ENCODE measurements at places on chromosomes 6 and 20.

DNA sequence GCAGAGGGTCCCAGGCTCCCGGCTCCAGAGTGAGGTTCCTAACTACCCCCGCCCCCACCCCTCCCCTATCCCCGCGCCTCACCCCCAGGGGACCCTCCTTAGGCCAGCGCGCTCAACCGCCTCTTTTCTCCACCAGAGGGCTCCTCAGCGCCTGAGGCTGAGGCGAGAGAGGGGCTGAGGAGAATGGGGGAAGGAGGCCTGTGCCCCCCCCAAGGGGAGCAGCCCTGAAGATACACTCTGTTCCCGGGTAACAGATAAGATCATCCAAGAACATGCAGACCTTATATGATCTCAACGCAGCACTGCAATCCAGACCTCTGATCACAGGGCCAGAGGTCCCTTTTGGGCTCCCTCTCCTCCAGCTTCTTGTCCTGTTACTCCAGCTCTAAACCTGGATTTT lies 43.3 kb upstream of the MRPS10 start:
- DNase-seq, result peak; percentile 29

DNA sequence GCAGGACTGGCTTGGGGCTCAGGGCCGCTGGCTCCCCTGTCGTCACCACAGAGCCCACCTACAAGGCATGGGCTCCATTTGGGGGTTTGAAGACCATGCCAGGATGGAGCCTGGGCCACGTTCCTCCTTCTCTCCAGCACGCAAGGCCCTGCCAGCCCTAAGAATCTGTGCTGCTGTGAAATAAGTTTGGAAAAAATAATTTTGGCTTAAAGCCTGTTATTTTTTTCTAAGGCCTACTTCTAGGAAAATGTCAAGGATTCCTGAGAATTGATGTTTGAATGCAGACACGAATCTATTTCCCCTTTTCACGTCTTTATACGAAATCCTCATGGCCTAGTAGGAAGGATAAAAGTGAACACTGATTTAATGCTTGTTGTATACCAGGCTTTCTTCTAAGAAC lies 107.5 kb downstream of the LRFN2 start:
- no peak for DNase-seq

GRCh38 chr6:114648847-114649246 lies 306.0 kb upstream of the HS3ST5 start:
- DNase-seq, result no peak

DNA sequence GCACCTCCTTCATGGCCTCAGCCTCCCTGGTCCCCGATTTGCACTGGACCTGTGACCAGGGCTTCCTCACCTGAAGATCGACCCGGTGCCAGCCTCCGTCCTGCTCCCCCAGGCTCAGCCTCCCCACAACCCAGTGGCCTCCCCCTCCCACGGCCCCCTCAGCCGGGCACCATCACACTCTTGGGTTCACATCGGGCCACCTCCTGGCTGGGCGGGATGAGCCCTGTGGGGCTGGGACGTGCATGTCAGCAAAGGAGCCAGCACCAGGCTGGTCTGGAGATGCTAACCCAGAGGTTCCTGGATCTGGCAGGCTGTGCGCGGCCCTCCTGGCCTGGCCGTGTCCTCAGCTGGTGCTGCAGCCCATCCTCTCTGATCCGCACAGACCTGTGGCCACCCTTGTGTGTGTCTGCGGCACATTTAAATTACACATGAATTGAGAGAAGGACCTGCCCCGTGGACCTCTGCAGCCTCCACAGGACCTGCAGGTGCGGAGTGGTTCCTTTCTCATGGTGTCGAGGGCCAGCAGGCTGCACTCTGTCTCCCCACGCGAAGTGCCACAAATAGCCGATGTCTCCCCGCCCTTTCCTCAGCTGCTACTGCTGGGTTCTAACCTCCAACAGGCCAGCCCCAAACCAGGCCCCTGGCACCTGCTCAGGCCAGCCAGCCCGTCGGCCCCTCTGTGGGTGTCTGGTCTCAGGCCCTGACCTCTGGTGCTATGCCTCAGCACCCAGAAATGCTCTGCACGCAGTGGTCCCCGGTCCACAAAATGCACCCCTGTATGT lies 237.5 kb downstream of the ERMARD start:
- no peak for DNase-seq

- no peak for DNase-seq
Measured at GRCh38 chr6:131368198-131368911, 204.7 kb upstream of the ARG1 start.

DNA sequence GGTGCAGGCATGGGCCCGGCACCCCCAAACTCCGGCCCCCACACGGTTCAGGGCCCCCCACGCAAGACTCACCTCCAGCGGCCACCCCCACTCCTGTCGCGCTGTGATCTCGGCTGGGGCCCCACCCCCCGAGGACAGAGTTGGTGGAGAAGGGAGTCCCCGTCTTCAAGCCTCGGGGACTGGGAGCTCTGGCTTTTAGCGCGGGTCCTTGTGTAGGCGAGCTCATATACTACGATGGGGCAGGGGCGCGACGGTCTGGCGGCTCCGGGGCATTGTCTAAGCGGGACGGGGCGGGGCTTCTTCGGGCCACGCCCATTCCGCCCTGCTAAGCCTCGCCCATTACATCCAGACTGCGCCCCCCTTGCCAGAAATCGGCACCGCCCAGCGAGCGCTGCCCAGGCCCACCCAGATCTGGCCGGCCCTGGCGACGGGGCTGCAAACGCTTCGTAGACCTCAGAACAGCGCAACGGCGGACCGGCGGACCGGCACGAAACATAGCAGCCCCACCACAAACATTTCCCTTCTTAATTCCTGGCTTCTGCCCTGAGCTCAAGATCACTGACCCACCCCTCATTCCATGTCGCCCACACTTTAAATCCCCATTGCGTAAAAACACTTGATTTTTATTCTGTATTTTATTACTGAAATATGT lies 1.0 kb upstream of the DDAH2 start:
- DNase-seq, result peak; percentile 55

- no peak for DNase-seq
Measured at GRCh38 chr6:10451828-10452509, 37.1 kb upstream of the TFAP2A start.

GRCh38 chr6:63816982-63817436 lies 181.4 kb downstream of the PHF3 start:
- no peak for DNase-seq

- DNase-seq, result no peak
Measured at GRCh38 chr20:38771621-38772020, 23.4 kb downstream of the ACTR5 start.

DNA sequence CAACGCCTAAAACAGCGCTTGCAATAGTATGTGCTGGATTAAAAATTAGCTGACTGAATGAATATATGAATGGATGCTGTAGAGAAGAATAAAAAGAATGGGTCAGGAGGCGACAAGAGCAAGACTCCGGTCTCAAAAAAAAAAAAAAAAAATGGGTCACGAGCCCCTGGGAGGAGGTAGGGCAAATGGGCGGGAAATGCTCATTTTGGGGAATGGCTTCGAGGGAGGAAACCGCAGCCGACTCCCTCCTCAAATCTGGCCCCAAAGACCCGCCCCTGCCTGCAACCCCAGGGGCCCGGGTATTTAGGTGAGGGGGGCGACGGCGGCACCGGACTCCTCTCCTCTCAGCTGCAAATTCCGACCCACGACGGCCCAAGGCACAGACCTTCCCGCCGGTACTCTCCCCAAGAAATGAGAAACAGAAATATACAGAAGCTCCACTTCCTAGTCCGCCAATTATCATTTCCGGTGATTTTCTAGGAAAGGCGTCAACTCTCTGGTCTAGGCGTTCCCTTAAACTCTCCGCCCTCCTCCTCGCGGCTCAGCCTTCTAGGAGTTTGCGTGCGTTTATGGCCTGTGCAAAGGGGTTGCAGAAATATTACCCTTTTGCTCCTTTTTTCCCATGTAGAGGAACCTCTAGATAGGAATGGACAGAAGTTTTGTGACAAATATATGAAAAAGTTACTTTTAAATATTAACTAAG lies at the start of gene ZNF311:
Gene ZNF311, minus strand, starts transcription at position 133 of the 703 bp plus-strand sequence. CDS start 1,361 bp downstream, outside the sequence.
- peak; percentile 42 for DNase-seq

GRCh38 chr20:58747211-58747610 lies 54.6 kb downstream of the NPEPL1 start:
- no peak for DNase-seq

DNA sequence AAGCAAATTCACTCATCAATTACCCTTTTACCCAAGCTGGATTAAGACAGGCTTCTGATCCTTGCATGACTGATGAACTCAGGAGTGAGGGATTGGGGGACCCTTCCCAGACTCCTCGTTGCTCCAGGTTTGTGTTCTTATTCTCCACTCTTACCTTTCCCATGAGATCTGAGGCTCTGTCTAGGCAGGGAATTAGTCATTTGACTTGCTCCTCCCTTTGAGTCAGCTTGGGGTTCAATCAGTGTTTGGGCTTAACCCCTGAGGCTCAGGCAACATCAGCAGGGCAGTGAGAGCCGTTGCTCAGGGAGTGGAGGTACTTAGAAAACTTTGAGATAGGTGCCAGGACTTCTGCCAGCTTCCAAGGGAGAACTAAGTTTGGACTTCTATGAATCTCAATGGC lies 20.7 kb upstream of the TOX2 start:
- no peak for DNase-seq

DNA sequence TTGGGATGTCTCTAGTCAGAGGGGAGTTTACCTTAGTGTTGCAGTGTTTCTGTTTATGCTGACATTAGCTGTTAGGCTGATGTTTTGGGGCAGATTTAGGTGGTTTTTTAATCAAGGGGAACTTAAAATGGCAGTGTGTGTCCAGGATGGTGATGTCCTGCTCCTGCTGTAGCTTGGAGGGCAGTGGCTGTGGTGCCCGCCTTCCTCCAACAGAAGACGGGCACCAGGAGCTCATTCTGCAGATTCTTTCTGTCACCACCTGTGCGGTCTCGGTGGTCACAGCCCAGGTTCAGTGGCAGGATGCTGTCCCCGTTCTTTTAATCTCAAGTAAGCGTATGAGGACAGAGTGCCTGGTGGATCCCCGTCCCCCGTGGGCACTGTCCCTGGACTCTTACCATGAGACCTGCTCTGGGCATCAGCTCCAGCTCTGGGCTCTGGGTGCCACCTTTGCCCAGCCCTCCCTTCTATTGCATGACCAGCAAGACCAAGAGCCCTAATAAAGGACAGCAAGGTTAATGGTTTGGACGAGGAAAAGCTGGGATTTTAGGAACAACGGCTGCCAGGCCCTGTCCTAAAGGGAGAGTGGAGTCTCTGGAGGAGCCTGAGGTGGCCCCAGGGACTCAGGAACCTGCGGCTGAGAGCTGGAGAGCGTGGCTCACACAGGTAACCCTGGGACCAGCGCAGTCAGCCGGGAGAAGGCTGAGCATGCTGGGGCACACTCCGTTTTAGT lies 217.3 kb downstream of the ERMARD start:
- DNase-seq, result no peak

DNA sequence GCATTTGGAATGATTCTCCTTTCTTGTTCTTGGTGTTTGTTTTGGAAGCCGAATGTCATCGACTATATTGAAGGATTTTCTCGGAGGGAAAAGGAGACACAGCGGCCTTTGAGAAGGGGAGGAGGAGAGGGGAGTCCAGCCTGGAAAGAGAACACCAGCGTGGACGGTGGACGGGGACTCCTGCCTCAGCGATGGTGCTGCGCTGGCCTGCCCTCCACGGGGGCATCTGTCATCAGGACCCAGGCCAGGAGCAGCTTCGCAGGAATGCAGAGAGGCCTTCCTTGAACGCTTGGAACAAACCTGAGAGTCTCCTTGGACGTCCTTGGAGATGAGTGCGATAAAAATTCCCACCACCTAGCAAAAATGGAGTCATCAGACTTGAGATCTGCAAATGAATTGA lies 8.3 kb upstream of the C6orf118 start:
- no peak for DNase-seq

- no peak for DNase-seq
Measured at GRCh38 chr20:3059489-3059888, 11.9 kb upstream of the OXT start.

GRCh38 chr6:71496018-71496721 lies 207.6 kb downstream of the OGFRL1 start:
- DNase-seq, result no peak

- DNase-seq, result peak; percentile 85
Measured at GRCh38 chr6:30490026-30490876, 942 bp downstream of the HLA-E start.

DNA sequence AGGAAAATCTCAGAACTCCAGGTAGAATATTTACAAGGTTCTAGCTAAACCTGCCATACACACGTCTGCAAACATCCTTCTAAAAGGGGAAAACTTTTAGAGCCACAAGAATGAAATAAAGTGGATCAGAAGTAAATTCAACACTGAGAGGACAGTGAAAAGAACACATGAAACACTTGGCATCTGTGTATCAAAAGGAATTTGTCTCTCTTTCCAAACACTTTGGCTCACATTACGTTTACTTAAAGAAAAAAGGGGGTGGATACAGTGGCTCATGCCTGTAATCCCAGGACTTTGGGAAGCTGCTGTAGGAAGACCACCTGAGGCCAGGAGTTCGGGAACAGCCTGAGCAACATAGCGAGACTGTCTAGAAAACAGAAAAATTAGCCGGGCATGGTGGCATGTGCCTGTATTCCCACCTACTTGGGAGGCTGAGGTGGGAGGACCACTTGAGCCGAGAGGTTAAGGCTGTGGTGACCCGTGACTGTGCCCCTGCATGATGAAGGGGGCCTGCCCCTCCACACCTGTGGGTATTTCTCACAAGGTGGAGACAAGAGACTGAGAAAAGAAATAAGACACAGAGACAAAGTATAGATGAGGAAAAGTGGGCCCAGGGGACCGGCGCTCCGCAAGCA lies 35.4 kb downstream of the NINL start:
- no peak for DNase-seq

DNA sequence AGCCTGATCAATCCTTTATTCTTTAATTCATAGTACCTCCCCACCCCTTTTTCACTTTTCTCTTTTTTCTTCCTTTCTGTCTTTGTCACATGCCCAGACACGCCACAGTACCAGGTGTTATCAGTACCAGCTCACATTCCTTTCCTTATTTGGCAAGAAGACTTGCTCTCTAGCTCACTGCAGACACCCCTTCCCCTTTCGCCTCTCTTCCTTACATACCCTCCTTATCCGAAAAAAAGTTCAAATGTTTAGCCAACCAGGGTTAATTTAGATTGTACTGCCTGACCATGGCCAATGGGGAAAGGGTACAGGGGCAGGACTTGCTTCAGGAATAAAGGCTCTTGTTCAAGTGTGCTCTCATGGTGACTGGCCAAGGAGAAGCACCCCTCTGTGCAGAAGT lies 9.3 kb upstream of the SIRPB2 start:
- DNase-seq, result no peak

DNA sequence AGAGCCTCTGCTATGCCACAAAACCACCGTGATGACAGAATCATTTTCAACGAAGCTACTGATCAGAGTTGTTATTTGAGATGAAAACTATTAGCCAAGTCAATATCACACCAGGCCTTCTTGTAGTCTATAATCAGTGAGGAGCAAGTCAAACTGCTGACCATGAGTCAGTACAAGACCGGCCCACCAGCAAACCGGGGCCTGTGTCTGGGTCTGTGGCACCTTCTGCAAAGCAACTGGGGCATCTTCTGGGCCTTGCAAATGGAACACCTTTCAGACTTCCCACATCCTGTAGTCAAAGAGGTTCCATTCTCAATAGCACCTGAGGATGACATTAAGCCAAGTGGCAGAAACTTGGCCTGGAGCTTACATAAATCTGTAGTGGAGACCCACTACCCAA lies 38.5 kb downstream of the CPXM1 start:
- DNase-seq, result no peak

DNA sequence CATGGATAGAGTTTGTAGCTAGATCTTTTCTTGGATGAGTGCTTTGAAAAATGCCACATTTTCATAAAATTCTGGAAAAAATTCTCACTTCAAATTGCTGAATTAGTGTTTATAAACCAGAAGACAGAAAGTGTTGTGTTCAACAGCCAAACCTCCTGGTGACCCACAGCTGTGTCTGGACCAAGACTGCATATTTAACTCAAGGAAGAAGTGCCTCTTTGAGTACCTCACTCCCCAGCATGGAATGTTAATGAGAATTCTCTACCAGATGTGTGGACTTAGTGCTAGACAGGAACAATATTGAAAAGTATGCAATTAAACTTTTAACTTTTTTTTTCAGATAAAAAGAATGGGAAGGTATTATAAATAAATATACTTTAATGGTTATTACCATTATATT lies 609.3 kb downstream of the COL12A1 start:
- no peak for DNase-seq
